Hematopoietic multipotent progenitor cell treated with erythropoietin and hydrocortisone succinate and interleukin-3 and kit ligand, for 15 days (in vitro differentiated cells): ENCODE measurements at places on chromosomes 5 and 9.

- DNase-seq, result no peak
These were observed 33.4 kb downstream of the SEMA5A start for GRCh38 chr5:9512457-9512856.

DNA sequence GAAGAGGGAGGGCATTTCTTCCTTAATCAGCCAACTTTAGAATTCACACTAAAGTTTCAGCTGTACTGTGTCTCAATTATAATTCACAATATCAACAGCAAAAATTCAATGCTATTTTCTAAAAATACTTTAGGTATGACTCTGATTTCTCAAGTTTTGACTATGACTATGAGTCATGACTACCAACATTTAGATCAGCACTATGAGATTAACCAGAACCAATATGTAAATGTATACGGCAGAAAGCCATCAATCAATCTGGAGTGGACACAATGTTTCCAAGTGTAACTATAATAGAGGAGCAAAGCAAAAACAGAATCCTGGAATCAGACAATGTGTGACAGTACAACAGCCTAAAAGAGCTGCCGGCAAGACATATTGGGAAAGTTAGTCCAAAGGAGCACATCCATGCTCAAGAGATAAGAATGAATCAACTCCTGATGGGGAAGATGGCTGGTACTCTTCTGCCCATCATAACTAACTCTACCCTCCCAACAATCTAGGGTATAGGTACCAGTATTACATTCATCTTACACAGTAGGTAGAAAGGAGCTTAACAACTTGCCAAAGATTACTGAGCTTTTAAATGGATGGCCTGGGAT is 294.4 kb downstream of the SEMA5A start:
- no peak for DNase-seq

- no peak for DNase-seq
These were observed 1445.1 kb upstream of the CDH9 start for GRCh38 chr5:28483327-28484025.

GRCh38 chr5:164672931-164673694 is 1167.7 kb downstream of the MAT2B start:
- no peak for DNase-seq

- DNase-seq, result no peak
These were observed 30.1 kb downstream of the ARRDC3 start for GRCh38 chr5:91352831-91353695.

GRCh38 chr9:105639936-105640335 is 22.3 kb upstream of the TAL2 start:
- no peak for DNase-seq

DNA sequence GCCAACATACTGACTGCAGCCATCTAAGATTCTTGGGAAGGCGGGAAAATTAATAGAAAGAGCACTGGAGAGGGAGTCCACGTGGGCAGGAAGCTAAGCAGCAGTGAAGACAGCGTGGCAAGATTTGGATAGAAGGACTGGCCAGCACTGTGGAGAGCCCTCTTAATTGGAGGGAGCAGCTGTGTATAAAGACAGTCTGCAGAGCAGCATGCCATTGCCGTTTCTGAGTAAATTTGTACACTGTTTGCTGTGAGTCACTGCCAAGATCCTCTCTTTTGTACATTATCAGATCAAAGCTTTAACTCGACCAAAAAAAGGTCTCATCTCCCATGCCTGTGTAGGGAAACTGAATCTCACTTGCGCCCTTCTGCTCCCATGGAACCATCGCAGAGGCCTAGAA is 45.3 kb downstream of the INSYN2B start:
- no peak for DNase-seq

GRCh38 chr5:149035372-149035790 is 27.5 kb downstream of the SH3TC2 start:
- peak; percentile 63 for DNase-seq

DNA sequence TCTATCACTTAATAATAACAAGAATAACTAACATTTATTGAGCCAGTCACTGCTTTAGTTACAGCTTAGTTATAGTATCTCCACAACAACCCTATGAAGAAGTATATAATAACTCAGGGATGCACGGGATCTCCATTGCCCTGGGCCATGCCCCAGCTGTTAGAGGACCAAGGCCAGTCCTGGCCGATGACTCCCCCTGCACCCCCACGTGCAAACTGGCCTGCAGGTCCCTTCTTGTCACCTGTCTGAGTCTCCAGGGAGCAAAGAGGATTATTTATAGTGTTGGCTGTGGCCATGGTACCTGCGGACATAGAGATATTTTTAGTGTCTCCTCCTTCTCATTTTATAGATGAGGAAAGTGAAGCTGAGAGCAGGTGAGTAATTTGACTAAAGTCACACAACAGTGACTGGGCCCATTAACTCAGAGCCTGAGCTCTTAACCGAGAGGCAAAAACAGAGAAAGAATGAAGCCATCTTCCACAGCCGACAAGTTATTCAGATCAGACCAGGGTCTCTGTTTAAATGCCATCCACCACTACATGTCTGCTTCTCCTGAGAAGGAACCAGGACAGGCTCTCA is 94.4 kb downstream of the TMEM215 start:
- no peak for DNase-seq
